A172 (cell line): ENCODE measurements at places on chromosomes 6 and 20.

DNA sequence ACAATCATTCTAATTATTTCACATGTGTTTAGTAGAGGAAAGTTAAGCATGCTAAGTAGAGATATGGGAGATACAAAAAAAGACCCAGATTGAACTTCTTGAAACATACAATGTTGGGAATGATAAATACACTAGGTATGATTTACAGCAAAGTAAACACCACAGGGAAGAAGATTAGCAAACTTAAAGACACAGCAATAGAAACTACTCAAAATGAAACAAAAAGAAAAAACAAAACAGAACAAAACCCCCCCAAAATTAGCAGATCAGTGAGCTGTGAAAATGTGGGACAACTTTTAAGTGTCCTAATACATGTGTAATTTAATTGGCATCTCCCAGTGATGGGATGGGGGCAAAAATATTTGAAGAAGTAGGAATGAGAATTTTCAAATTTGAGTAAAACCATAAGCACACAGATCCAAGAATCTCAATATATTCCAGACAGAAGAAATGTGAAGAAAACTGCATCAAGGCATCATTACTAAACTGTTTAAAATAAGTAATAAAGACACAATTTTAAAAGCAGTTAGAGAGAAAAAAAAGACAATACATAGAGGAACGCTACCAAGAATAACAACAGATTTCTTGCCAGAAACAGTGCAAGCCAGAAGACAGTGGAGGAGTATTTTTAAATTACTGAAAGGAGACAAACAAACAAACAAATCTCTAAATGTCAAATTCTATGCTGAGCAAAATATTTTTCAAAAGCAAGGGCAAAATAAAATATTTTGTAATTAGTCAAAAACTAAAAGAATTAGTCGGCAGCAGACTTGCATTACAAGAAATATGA is 473.7 kb downstream of the QKI start:
- DNase-seq, result no peak

DNA sequence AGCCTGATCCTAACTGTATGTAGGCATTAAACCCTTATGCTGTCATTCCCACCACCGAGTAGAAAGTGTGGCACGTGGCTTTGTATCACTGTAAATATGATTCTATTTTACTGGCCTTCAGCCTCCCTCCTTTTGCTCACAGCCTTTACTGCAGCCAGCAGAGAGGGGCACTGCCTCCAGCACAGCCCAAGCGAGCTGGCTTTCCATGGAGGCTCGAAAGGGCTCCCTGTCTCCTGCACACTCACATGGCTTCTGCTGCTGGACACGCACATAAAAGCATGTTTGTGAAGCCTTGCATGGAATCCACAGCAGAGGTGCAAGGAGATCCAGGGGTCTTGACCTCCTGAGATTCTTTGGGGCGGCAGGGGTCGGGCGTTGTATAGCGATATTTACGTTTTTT is 51.3 kb downstream of the RNASET2 start:
- DNase-seq, result no peak

- no peak for DNase-seq
Measured at GRCh38 chr20:20212675-20213096, 155.2 kb upstream of the INSM1 start.

- DNase-seq, result no peak
Measured at GRCh38 chr6:16358531-16359138, 120.2 kb downstream of the GMPR start.

- DNase-seq, result no peak
Measured at GRCh38 chr6:125526007-125526720, 223.3 kb upstream of the HEY2 start.

DNA sequence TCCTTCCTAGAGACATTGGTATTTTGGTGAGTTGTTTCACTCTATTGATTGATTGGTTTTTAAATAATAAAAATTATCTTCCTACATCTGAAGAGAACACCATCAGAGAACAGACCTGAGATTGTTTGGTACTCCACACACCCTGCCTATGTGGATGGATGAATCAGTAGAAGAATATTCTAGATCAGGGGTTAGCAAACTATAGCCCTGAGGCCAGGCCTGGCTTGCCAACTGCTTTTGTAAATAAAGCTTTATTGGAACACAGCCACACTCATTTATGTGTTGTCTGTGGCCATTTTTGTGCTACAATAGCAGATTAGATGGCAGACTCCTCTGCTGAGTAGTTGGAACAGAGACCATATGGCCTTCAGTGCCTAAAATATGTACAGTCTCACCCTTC is 139.6 kb upstream of the INSM1 start:
- no peak for DNase-seq

DNA sequence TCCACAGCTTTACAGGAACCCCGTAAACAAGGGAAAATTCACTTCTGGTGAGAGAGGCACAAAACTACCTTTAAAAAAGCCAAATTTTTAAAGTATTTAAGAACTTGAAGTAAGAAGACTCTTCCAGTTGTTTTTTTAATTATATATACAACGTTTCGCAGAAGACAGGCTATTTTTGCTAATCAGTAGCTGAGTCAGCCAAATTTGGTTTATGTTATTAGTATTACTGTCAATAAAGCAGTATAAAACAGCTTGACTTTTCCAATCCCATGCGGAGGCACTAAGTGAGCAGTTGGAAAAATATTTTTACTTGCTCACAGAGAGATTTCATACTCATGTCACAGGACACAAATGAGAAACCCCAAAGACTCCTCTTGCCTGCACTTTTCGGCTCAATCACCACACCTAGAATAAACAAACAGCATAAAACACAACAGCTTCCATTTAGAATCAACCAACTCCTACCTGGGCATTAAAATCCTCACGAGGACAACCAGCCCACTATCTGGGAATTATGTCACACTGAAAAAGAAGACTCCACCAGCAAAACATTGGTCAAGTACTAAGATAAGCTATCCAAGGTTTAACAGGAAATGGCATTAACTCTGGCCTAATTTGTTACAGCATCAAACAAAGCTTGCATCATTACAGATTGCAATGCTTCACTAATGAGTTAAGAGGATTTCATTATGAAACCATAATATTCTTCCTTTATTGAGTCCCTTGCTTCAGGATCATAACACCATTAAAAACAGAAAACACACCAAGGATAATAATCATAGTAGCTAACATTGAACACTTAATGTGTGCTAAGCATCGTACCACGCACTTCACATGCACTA is 26.3 kb downstream of the ELOVL5 start:
- no peak for DNase-seq

DNA sequence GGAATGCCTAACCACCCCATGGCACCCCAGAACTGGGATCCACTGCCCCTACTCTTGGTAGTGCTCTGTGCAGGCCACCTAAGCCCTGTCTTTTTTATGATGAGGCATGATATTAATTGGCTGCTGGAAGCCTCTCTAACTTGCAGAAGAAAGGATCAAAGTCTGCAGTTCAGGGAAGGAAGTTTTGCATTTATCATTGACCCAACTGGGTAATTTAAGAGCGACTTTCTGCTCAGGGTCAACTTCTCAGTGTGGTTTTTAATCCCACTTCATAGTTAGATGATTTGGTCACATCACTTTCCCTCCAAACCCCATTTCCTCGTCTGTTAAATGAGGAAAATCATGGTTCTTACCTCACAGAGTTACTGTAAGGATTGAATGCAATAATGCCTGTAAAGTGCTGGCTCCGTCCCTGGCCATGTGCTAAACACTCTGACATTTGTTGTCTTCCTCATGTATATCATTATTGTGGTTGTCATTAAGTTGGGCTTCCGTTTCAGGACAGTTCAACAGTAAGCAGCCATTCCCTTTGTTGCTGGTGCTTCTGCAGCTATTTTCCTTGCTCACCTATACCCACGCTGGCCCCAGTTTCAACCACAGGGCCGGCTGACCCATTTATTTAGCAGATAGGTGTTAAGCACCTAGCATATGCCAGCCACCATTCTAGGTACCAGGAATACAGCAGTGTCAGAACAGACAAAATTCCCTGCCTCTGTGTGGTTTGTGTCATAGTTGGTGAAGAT is 14.2 kb downstream of the E2F3 start:
- DNase-seq, result no peak

GRCh38 chr20:1331101-1331500 is 2.2 kb upstream of the SDCBP2 start:
- no peak for DNase-seq

DNA sequence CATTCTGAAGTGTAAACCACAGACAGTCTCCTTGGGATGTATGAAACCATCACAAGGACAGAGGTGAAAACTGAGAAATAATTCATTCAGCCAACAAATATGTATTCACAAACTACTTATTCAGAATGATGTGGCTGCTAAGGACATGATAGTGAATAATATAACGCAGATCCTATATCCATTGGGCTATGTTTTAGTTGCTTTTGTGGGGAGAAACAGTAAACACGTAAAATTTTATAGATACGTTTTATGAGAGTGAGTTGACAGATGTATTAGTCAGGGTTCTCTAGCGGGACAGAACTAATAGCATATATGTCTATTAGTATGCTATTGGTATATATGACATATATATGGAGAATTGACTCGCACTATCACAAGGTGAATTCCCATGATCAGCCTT is 402.5 kb downstream of the RFPL4B start:
- no peak for DNase-seq

GRCh38 chr6:82568290-82568993 is 204.8 kb downstream of the TPBG start:
- no peak for DNase-seq

- no peak for DNase-seq
Measured at GRCh38 chr6:108677894-108678293, 117.2 kb downstream of the FOXO3 start.

DNA sequence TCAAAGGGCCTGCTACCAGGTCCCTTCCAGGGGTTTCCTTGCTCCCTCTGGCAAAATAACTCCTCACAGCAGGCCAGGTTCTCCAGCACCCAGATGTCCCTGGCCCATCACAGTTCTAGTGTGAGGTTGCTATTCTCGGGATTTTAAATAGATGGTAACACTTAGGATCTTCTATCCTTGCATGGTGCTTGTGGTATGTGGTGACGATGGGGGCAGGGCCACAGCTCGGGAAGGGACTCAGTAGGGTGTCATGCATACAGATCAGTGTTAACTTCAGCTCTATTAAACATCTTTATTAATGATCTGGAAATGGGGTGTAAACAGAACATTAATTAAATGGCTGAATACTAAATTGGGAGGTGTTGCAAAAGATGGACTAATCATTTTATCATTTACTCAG is 323.8 kb downstream of the QKI start:
- DNase-seq, result no peak

DNA sequence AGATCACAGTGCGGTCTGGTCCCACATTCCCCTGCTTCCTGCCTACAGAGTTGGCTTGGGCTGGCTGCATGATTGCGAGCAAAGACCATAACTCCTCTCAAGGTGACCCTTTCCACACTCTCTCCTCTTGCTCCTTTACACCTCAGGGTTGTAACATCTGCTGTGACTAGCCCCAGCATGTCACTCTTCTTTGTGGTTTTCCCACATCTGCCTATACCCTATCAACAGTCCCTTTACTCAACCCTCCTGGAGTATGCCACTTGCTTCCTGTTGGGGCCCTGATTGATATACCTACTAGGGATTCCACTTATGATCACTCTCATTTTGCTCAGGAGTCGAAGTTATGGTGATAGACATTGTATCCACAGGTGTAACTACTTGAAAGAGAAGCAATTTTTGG is 58.9 kb upstream of the SGK1 start:
- no peak for DNase-seq

DNA sequence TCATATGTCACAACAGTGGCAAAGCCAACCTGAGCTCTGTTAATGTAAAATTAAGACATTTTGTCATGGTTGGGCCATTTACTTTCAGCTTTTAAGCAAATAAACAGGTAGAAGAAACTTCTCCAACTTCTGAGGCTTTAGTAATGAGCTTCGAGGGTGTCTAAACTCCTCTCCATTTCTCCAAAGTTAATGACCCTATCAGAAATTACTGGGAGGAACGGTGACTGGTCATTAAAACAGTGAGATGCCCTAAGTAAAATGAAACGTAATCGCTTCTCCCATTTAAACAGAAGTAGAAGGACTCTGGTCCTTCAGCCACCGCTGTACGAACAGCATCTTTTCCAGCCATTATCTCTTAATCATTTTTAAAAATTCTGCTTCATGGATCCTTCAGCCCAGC is 986.9 kb upstream of the MANEA start:
- no peak for DNase-seq

GRCh38 chr20:37672143-37672542 is 21.7 kb upstream of the CTNNBL1 start:
- DNase-seq, result no peak

GRCh38 chr6:3610921-3611320 is 140.6 kb downstream of the PXDC1 start:
- no peak for DNase-seq

- DNase-seq, result peak; percentile 26
Measured at GRCh38 chr20:58021481-58021880, 207.0 kb downstream of the ANKRD60 start.

DNA sequence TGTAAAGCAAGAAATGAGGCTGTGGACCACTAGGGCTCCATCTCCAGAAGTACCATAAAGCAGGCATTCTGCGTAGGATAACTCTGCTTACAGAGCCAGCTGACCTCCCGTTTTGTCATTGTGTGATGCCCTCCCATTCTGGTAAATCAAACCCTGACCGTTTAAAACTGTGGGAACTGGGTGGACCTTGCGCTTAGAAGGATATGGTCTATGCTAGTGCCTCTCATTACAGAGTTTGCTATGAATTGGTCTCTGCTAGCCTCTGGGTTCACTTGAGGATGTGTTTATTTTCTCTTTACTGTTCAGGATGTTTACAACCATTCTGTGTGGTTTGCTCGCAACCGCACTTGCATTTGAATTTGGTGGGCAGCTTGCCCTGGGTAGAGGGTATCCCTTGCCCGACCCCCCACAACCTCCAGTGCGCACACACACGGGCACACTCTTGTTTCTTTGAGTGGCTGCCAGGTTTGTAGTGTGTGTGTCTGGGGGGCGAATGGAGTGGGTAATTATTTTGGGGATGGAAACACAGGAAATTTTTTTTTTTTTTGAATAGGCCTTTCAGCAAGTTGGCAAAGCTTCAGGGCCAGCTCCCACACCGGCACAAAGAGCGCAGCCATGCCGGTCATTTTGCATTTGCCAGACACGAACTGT is 198.3 kb downstream of the JARID2 start:
- no peak for DNase-seq

DNA sequence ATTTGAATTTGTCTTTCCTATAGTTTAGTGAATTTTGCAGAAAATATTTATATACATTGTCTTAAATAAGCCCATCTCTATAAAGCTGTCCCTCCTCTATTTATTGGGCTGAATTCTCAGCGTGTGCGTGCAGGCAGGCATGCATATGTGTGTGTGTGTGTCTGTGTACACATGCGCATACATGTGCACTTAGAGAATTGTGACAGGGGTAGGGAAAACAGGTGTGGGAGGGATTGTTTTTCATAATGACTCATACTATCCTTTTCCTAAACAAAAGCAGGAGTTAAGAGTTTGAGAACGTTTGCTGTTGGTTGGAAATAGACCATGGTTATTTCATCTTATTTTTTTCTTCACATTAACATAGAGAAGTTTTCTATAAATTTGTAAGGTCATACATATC is 43.4 kb upstream of the FABP7 start:
- DNase-seq, result no peak

GRCh38 chr6:40232698-40233097 is 298.4 kb upstream of the MOCS1 start:
- no peak for DNase-seq
